ENCODE measurements at places on chromosomes 3 and 15.

DNA sequence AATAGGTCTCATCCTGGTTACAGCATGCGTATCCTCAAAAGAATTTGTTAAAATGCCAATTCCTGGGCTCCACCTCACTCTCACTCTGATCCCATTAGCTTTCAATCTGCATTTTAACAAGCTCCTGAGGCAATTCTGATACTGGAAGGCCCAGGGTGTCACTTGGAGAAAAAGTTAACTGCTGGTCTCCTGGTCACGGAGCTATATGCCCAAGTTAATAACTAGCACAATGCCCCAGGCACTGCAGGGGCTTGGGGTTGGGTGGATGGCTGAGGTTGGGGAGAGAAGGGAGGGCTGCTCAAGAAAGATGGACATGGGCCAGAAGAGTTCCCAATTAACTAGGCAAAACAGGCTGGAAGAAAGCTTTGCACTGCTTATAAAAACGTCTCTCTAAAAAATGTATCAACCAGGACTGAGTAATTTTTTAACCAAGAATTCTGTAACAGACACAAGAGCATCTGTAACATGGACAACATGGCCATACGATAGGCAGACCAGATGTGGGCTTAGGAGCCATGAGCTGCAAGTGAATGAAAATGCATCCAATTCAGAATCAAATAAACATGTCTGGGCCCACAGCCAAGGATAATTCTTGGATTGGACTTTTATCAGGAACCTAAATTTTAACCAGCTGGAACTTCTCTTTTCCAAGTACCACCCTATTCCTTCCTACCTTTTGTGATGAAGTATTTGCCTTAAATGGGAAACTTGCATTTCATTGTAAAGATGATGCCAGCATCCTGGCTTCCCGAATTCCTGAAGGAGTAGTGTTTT lies 4.2 kb downstream of the IL17RD start:
- no peak for DNase-seq

GRCh38 chr3:17070161-17070959 lies 185.6 kb downstream of the PLCL2 start:
- no peak for DNase-seq

GRCh38 chr3:177201700-177202397 lies 4.6 kb upstream of the TBL1XR1 start:
- no peak for DNase-seq

GRCh38 chr15:94792196-94792595 lies 560.8 kb downstream of the MCTP2 start:
- DNase-seq: no peak

- DNase-seq: no peak
These were observed 87.8 kb downstream of the NECTIN3 start for GRCh38 chr3:111159391-111159790.

GRCh38 chr3:169241630-169241990 lies 421.9 kb downstream of the MECOM start:
- no peak for DNase-seq

DNA sequence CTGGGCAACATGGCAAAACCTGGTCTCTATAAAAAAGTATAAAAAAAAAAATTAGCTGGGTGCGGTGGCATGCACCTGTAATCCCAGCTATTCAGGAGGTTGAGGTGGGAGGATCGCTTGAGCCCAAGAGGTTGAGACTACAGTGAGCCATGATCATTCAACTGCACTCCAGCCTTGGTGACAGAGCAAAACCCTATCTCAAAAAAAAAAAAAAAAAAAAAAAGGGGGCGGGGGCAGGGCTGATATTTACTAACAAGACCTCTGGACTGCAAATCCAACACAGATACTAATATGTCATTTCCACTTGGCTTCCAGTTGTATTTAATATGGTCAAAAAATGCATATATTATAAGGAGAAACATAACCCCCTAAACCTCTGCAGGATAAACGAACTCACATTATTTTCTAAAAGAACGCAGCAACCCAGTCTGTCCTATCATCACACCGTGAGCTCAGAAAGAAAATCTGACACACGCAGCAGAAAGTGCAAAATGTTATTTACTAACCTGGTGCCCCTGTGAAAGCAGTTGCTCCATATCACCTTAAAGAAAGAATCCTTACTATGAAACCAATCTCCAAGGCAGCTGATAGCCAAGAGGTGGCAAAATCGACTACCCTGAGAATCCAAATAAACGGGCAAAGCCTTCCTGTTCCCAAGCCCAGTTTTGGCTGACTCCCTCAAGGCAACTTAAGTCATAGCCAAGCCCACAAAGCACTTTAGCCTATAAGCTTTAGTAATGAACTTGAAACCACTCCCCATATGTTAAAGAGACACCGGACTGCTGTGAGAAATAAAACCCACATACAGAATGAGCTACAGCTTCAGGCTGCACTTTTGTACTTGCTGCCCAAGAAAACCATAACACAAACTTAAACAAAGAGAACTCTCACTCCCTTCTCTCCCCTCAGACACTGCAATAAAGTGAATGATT lies 39.3 kb downstream of the PLD1 start:
- DNase-seq: no peak

GRCh38 chr3:50652709-50653108 lies 22.0 kb upstream of the DOCK3 start:
- peak; percentile 81 for DNase-seq

DNA sequence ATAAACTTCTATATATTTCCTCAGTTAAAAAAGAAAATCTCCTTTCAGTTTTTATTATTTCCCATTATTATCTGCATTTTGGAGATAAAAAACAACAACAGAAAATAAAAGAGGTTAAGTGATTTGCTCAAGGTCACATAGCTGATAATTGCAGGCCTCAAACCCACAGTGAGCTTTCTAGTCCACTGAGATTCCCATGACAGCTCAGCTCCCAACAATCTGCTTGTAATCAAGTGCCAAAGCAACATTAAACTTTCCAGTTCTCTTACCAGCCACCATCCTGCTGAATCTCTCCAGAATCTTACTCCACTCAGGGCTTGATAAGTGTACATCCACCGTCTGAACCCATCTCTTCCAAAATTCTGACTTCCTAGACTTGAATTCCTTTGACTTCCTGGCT lies 318.2 kb upstream of the SEMA6D start:
- no peak for DNase-seq

- no peak for DNase-seq
These were observed 964.6 kb downstream of the SI start for GRCh38 chr3:164113371-164114332.

DNA sequence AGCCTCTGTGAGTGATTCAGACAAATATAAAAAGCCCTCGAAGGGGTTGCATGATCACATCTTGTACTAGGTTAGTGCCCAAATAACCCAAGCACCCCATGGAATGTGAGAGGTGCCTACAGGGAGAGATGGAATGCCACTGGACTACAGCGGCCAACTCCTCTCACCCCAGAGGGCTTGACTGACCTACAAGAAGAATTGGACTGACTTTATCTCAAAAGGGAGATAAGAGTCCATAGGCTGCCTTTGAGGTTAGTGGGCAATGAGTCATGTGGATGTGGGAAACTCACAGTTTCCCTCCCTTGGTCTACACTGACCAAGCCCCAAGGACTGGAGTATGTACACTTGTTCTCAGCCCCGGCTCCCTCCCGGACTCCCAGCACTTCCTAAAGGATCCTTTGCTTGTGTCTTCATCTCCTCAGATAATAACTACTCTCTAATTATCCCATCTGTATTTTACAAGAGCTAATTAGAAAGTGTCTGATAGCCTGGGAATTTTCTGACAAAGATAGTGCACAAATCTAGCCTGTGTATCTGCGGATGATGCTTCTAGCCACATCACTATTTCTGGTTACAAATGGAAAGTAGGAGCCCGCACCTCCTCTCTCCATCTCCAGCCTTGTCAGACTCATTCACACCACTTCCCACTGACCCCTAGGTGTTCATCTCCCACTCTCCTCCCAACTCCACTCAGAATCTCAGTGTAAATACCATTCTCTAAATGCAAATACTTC lies 547.8 kb upstream of the TBL1XR1 start:
- DNase-seq: no peak

- no peak for DNase-seq
These were observed 545.8 kb downstream of the RBMS3 start for GRCh38 chr3:29826712-29827111.

- DNase-seq: no peak
These were observed 144.7 kb upstream of the TTC14 start for GRCh38 chr3:180457225-180457624.

DNA sequence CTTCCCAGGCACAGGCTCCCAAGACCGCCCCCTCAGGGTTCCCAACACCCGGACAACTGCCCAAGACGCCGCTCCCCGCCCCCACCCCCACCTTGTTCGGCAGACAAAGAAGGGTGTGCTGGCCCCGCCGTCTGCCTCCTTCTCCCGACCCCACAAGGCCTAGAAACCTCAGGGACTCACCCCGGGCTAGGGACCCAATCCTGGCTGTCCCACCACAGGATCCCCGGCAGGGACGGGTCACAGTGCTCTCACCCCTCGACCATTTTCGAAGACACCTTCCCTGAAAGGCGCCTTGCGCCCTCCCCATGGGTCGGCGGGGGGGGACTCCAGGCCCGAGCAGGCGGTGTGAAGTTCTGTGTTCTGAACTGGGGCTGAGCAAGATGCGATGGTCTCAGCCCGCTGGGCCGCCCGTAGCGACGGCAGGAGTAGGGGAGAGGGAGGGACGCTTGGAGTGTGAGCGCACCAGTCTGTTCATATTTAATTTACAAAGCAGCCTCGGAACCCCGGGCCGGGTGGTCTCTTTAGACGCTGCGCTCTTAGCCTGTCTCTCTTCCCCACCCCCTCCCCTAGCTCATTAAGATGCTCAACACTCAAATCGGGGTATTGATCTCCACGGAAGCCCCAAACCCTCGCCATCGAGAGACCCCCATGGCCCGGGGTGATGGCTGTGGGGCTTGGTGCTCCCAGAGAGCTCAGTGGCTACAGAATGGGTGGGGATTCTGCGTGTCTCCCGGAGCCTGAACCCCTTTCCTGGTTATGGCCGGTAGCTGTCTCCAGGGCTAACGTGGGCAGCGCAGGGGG lies 1.4 kb upstream of the ISLR2 start:
- peak; percentile 58 for DNase-seq

DNA sequence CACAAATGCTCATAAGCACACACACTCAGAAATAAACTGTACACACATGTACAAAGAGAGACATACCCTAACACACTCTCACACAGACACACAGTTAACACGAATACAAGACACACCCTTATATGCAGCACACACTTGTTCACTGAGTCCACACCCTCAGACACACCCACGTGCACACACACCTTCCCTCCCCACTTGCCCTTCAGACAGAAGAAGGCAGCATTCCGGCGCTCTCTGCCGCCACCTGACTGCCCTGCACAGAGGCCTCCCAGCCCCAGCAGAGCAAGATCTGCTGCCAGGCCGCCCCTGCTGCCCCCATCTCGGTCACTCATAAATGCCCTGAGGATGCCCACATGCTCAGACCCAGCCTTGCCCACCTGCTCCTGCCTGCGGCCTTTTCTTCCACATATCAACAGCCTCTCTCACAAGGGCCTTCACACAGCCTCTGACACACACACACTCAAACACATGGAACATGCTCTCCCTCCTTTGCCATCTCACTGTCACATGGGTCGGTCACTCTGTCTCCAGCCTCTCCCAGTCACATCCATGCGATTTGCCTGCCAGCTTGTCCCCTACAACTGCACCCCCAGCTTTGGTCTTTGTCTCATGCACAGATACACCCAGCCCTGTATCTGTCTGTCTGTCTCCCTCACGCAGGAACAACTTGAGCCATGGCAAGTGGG lies 71.1 kb downstream of the EPHB3 start:
- DNase-seq: no peak

DNA sequence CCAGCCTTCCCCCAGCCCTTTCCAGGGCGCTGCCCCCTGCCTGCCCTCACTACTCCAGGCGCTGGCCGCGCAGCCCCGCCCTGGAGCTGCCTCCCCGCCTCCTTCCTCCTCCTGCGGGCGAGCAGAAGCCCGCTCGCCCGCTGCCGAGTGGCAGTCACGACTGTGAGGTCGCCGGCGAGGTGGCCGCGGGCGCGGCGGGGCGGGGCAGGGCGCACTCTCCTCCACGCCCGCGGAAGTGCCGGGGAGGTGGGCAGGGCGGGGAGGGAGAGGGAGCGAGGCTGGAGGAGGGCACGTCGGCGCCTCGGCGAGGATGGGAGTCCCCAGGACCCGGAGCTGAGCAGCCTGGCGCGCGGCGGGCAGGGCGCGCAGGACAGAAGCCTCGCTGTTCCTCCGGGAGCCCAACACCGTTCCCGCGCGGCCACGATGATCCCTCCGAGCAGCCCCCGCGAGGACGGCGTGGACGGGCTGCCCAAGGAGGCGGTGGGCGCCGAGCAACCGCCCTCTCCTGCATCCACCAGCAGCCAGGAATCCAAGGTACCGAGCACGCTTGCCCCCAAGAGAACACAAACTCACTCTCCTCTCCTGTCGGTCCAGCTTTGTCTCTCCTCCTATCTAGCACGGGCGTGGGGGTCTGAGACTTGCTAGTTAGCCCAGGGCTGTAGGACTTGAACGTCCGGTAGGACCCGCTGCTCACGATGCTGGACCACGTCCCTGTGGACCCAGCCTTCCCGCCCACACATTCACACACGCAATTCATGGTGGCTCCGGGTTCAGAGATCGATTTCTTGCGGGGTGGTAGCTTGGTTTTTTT lies at the start of gene STAC:
TSS of gene STAC (plus strand) at position 284 of the 811 bp plus-strand sequence. CDS start at position 424, 140 bp downstream.
- DNase-seq: peak; percentile 53

DNA sequence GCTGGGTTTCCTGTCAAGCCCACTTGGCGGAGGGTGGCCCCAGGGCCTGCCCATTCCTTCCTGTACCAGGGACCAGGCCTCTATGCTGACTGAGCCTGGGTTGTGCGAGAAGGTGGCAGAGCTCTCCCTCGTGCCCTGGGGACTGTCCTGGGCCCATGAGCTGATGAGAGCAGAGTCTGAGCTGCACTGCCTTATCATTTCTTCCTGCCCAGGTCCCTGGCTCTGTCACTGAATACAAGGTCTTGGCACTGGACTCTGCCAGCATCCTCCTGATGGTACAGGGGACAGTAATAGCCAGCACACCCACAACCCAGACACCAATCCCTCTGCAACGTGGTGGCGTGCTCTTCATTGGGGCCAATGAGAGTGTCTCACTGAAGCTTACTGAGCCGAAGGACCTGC lies 7.5 kb downstream of the MPI start:
- DNase-seq: no peak

GRCh38 chr15:99450896-99451358 lies 114.9 kb upstream of the MEF2A start:
- peak; percentile 82 for DNase-seq

GRCh38 chr3:114775395-114775794 lies 371.7 kb downstream of the ZBTB20 start:
- no peak for DNase-seq

- peak; percentile 89 for DNase-seq
These were observed 61.8 kb upstream of the ANKRD28 start for GRCh38 chr3:15859507-15860013.

DNA sequence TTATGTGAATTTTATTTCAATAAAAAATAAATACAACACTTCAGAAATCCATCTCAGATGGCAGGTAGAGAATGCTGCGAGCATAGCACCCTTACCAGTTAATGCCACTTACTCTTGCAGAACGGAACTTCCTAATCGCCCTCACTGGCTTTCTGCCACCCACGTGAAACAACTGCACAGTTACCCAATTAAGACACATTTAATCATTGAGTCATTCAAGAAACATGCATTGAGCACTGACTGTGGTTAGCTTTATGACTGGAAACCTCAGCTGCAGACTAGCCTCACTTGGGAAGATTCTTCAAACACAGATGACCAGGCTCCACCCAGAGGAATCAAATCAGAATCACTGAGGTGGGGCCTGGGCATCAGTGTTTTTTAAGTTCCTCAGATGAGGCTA lies 5.6 kb upstream of the MFGE8 start:
- no peak for DNase-seq

GRCh38 chr3:186622651-186623310 lies 9.9 kb downstream of the AHSG start:
- DNase-seq: no peak

- DNase-seq: no peak
These were observed 200.3 kb upstream of the ICE2 start for GRCh38 chr15:60679256-60679655.

GRCh38 chr3:38582941-38583645 lies 66.4 kb downstream of the SCN5A start:
- DNase-seq: peak; percentile 9

Measured in activated CD8-positive, alpha-beta memory T cell treated with anti-CD3 and anti-CD28 coated beads for 24 hours (primary cell).